ENCODE measurements at places on chromosomes 1 and 21.

- no peak for DNase-seq
These were observed 137.5 kb downstream of the RYR2 start for GRCh38 chr1:237179503-237179902.

DNA sequence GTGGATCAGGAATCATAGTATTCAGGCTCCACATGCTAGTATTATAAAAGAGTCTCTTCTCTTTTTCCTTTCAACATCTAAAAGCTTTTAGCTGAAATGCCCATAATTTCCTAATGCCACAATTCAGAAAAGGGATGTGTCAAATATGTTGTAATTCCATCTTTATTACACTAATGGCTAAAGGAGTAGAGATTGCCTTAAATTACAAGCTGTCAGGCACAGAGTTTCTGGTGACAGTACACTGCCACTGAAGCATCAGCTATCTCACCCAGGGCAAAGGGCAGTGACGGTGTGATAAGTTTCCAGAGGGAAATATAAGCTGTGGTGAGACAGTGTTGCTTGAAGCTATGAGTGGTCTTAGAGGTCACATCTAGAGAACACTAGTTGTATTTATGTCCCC is 581.1 kb downstream of the KCNT2 start:
- DNase-seq = no peak

DNA sequence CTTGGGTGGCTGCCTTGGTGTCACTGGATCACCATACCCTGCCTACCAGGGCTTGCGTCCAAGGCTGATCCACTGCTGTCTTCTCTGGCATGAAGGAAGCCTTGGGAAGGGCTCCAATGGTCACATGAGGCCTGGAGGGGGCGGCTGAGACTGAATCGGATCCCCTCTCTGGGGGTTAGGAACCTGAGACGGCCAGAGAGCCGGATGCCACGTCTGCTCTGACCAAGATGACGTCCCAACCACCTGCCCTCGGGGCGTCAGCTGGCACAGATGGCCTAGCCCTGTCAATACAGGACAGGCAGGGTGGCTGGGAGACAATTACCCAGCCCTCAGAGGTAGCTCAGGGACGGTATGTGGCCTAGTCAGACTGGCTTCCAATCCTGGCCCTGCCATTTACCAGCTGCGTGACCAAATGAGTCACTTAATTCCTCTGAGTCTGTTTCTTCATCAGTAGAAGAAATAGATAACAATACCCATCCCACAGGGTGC is 5.4 kb downstream of the TRIM62 start:
- DNase-seq = no peak

GRCh38 chr1:29416267-29417146 is 180.2 kb downstream of the PTPRU start:
- DNase-seq = no peak

GRCh38 chr1:158140764-158141192 is 39.9 kb upstream of the CD1D start:
- no peak for DNase-seq

DNA sequence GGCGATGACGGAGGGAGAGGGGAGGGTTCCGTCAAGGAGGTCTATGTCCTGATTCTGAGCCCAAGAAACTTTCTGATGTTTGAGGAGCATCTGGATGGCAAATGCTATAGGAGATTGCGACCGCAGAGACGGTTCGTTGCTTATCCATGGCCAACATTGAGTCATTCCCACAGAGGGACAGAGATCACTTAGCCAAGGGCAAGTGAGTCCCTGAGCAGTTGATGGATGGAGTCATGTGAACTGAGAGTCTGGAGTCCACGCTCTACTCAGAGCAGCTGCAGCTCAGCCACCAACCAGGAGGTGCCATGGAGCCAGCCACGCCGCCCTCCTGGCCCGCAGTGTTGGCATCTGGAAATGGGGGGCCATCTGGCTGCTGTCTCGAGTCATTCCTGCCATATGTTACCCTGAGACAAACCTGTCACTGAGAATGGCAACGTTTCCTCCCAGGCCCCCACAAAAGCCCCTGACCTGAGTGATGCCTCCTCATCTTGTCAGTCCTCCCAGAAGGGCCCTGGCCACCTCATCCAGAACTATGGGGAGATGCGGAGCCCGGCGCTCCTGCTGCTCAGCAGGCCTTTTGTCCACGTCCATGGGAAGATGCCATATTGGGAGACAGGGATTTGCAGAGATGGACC is 58.6 kb downstream of the ATP5PO start:
- DNase-seq = no peak

DNA sequence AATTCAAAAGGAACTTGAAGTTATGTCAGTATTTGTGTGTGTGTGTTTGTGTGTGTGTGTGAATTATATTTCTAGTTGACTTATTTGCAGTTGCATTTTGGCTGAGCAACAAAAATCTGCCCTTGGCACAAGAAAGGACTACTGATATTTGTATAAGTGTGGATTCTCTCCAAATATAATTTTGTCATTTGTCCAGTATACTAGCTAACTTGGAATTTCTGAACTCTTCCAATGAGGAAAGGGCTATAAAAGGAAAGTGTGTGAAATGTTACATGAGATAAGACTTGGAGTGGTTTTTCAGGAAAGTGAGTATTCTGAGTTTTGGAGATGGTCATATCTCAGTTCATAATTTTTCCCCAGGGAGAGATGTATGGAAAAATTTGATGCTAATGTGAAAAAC is 1384.1 kb upstream of the B3GALT2 start:
- DNase-seq = no peak

DNA sequence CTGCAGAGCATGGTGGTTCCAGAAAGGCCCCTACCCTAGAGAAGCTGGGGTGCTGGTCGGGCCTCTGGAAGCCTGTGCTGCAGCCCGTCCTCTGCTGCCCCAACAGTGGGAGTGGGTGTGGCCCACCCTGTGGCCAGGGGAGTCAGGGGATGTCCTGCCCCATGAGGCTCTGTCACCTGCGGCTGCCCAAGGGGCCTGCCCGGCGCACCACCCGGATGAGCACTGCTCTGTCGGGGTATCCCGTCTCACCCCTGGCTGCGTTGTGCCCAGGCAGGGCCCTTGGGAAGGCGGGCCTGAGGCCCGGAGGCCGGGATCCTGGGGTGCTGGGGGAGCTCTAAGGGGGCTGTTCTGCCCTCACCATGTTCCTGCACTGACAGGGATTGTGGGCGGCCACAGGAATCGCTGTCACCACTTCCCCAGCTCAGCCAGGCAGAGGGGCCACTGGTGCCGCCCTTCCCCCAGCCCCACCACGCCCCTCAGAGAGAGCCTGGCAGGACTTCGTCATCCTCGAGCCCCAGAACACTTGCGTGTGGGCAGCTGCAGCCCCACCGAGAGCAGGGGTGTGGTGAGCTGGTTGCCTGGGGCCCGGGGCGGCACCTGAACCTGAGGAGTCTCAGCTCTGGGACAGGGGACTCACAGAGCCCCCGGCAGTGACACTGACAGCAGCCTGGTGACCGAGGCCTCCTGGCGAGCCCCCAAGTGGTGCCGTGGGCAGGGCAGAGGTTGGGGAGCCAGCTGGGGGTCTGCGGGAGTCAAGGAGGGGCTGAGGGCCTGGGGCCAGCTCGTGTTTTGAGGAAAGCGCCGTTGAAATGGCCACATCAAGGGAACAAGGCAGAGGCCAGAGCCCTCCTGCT is 20.2 kb downstream of the PANK4 start:
- no peak for DNase-seq

DNA sequence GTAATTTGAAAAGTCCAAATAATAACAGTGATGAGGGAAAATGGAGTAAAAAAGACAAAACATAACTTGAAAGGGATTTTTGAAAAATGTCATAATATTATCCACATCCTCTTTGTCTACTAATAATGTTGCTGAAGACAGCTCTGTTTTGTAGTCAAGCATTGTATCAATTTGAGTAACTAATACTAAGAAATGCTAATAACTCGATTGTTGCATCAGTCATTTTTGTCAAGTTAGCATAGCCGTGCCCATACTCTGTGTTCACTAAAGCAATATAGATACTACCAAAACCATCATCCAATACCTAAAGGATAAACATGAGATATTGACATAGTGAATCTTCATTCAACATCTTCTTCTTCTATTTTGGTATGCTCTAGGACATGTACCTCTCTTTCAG is 17.3 kb downstream of the PDC start:
- DNase-seq = no peak

GRCh38 chr1:217052196-217052595 is 329.0 kb upstream of the ESRRG start:
- DNase-seq = no peak

DNA sequence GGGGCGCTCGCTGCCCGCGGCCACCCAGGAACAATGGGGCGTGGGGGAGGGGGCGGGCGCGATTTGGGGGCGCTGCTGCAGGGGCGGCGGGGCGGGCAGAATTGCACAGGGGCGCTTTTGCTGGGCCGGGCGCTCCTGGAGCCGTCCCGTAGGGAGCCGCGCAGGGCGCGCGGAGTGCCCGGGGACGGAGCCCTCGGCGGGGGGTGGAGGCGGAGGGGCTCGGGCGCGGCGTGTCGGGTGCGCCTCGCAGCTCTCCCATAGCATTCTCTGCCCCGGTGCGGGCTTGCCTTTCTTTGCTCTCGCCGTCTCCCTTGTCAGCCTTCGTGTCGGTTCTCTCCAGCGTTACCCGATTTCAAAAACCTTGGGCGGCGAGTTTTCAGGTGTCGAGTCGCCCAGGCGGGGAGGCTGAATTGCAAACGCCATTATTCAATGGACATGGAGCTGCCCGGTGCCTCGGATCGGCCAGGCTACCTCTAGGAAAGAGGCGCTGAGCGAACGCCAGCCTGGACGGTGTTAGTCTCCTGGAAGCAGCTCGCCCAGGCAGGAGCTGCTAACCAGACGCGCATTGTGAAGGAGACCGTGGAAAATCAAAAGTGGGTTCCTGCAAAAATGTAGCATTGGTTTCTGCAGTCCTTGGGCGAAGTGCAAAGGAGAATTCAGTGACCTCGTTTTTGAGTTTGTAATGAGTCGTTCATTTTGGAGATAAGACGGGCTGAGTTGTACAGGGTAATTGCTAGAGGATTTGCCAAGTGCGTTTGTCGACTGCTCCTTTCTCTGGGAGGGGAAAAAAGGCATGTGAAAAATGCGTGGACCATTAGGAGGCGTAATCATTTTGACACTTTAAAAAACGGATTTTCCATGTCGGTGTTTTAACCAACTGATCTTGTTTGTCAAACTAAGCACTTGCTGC is 626 bp downstream of the CXADR start:
- no peak for DNase-seq

DNA sequence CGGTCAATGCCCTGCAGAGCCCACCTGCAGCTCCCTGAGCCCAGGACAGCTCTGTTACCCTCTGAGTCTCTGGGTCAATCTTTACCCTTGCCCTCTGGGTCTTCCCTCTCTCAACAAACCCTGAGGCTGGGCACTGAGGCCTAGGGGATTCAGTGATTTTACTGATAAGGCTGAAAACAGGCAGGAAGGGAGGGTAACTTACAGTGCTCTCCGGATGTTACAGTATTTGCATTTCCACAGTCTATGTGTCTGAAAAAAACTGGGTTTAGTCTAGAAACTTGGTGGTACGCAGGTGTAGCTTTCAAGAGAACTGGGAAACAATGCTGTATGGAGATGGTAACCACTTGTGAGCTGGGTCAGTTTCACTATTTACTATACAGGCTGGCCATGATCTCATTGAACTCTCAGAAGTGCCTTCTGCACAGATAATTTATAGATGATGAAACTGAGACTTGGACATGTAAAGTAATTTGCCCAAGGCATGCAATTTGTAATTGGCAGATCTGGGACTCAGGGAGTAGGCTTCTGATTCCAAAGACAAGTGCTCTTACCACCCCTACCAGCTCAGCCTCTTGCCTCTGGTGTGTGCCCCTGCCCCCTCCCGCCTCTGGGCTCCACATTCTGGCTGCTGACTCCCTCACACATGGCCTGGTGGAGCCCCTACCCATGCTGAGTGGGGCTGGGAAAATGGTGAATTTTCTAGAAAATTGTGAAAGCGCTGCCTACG is 48.8 kb downstream of the TENT5C start:
- DNase-seq = no peak

- DNase-seq = no peak
These were observed 140.8 kb upstream of the RAB4A start for GRCh38 chr1:229130028-229130668.

DNA sequence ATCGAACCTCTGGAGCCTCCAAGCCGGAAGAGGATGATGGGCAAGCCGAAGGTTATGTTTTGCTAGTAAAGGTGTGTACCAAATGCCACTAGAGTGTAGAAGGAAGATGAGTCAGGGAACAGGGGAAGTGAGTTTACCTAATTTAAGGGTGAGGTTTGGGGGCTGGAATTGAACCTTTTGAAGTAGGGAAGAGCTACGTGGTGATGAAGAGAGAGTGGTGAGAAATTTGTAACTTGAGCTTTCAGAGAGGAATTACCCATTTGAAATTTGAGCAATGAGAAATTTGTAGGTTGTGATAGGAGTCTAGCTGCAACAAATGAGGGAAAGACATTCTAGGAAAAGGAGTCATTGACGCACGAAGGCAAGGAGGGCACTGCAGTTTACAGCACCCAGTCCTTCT is 70.0 kb upstream of the TENT5C start:
- no peak for DNase-seq

- DNase-seq = no peak
These were observed 23.2 kb downstream of the INTS7 start for GRCh38 chr1:212012034-212012740.

Measured in HFF-Myc (cell line).